D341Med (cell line): ENCODE measurements at places on chromosomes 2 and 18.

GRCh38 chr2:150620416-150620815 is 132.9 kb upstream of the RND3 start:
- DNase-seq, result no peak

GRCh38 chr18:44792456-44793061 is 111.9 kb downstream of the SETBP1 start:
- no peak for DNase-seq

DNA sequence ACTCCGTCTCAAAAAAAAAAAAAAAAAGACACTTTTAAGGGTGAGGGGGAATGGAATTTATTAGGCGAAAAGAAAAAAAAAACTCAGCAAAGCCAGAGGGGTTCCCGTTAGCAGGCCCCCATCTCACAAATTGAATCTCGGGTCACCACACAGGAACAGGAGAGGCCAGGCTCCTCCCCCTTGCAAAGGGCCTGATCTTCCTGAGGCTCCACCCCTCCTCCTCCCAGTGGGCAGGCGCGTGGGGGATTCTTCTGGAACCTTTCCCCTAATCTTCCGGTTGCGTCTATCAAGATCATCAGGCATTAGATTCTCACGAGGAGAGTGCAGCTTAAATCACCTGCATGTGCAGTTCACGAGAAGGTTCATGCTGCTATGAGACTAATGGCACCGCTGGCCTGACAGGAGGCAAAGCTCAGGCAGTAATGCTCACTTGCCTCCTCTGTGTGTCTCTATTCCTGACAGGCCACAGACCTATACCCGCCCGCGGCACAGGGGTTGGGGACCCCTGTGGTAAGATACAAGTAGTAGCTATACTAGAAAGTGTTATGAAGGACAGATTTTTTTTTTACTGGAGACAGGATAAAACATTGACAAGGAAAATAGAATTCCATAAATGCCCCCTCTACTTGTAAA is 45.8 kb downstream of the TAF4B start:
- DNase-seq, result no peak

- no peak for DNase-seq
Measured at GRCh38 chr2:166126007-166126639, 1.7 kb downstream of the SCN1A start.

DNA sequence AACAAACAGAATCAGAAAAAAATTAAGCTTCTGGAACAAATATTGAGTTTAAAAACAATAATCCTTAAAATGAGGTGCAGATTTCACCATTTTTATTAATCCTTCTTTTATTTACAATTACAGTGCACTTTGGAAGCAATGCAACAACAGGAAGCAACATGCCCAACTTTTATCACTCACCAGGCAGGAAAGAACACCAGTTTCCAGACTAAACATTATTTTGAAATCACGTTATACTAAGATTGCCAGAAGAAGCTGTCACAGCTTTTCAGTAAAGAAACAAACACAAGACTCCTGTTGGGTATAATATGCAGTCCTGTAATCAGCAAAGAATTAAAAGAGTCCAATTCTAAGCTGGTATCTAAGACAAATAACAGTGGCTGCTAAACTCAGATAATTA is 137.9 kb upstream of the ZC3H15 start:
- DNase-seq, result no peak

GRCh38 chr2:28352610-28353195 is 40.0 kb upstream of the FOSL2 start:
- no peak for DNase-seq

GRCh38 chr2:220930271-220931076 is 641.6 kb downstream of the EPHA4 start:
- DNase-seq, result no peak

DNA sequence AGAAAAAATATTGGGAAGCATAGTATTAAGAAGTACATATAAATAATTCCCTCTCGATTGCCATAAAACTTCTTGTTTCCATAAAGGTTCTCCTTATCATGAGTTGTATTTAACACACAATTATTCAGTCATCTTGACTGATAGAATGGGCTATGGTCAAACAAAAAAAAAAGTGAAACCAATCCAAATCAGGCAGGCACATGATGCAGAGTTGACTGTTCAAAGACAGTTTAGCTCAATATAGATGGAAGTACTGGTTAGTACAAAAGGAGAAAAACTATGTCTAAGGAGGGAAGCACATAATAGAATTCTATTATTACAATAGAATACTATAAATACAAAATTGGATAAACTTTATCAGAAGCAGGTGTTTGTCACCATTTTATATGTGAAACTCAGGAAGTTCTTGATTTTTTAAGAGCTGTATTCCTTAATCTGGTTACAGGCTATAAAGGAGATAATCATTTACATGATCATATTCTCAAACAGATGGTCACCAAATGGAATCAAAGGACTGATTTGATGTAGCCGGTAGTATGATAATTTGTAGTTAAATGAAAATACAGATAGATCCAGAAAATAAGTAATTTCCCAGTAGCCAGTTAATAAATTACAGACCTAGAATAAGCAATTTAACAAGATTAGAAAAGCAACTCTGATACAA is 18.2 kb upstream of the CALCRL start:
- no peak for DNase-seq

DNA sequence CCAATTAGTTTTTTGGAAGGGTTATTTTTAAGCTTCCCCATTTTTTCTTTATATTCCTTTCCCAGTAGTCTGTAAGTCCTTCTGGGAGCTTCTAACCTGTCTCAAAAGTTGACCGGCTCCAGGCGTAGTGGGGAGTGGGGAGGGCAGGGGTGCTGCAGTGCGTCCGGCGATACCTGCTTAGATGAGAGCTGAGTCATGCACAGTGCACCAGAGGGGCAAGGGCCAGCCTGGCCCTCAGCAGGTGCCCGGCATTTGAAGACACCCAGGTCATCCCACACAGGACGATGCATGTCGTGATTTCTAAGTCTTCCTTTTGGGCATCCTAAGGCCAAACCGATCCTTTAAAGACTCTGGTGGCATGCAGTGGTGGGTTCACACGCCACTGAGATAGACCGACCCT is 73.4 kb downstream of the TPO start:
- no peak for DNase-seq

DNA sequence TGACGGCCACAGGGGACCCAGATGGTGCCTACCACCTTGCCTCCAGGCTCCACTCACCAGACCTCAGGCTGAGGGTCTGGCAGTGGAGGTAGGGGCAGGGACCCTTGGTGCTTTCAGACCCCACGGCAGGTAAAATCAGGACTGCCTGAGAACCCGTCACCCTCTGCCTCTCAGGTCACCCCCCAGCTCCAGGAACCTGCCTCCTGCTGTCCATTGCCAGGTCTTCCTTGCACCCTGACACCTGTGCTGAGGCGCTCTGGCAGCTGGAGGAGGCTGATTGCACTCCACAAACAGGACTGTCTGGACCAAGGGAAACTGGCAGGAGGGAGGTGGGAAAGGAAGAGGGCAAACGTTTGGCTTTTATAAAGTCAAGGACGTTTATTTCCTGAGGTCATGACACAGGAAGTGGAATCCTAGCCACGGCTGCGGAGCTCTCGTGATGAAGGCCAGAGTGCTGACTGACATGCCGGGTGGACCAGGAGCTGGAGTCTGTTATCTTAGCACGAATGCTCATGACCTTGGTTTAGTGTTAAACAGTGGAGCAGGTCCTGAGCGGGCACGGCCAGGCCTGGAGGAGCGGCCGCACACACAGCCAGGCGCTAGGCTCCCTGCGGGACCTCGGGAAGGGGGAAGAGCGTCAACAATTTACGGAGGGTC is 40.5 kb downstream of the ANO7 start:
- no peak for DNase-seq

GRCh38 chr2:45843136-45843535 is 191.7 kb downstream of the PRKCE start:
- DNase-seq, result no peak

DNA sequence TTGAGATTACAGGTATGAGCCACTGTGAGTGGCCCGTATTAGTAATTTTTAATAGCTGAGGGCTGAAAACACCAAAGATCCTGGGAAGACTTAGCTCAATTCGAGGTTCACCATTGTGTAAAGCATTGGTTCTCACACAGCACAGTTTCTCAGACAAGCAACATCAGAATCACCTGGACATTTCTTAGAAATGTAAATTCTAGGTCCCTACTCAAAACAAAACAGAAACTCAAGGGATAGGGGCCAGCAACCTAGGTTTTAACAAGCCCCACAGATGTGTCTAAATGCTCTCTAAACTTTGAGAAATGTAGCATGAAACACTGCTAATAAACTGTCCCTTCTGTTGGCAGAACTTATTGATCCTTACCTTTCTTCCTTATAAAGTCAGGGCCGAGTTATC is 681.2 kb downstream of the RNF144A start:
- DNase-seq, result no peak

DNA sequence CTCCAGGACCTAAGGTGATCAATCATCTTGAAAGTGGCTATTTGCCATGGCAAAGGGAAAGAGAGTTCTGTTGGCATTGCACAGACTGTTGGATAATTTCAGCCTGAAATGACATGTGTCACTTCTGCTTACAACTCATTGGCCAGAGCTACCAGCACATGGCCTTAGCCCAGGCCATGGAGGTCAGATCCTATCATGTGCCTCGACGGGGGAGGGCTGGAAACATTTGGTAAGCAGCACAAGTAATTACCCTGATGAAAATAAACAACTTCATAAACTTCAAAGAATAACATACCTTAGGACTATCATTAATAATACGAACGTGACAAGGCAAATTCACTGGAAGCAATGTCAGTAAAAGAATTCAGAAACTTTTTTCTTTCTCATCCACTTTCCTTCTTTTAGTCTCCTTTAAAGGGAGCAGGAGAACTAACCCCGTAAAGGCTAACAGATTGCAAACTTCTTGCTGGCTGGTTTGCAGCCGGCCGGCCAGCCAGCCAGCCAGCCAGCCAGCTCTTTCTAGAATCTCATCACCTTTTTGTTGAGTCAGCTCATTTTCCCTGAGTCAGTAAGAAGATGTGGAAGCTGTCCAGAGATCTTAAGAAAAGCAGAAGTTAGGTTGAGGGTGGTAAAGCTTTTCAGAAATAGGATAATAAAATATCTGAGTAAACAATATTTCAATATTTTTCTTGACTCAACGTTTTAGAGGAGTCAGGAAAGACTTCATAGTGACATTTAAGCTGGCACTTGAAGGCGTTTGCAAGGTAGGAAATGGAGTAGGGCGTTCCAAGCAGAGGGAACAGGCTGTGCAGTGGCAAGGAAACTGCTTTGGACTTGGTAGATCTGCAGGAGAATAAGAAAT is 31.9 kb downstream of the CNRIP1 start:
- no peak for DNase-seq

GRCh38 chr18:63141778-63142176 is 177.8 kb downstream of the BCL2 start:
- no peak for DNase-seq

DNA sequence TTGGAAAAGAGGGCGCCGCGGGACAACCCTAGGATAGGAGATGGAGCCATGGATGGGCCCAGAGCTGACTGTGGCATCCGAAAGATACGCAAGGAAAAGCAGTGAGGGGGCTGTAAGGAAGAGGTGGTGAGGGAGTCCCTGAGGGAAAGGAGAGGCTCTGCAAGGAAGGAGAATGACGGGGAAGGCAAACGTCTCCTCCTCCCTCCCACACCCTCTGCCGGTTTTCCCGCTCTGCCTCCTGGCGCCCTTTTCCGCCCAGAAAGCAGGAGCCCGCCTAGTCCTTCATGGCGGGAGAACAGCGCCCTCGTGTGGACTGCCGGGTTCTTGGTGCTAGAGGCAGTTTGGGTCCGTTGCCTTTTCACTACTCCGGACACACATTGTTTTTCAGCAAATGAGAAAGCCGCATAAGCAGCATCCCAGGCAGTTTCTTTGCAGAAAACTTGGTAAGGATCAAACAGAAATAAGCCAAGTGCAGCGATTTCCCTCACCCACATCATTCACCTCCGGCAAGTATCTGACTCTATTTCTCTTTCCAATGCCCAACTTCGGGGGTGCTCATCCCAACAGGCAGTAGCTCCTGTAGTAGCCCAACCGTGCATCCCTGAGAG is 200.4 kb downstream of the INO80D start:
- peak; percentile 84 for DNase-seq

GRCh38 chr2:235165631-235166030 is 213.8 kb downstream of the SH3BP4 start:
- DNase-seq, result no peak

- no peak for DNase-seq
Measured at GRCh38 chr2:23706613-23707078, 220.3 kb downstream of the ATAD2B start.

- DNase-seq, result no peak
Measured at GRCh38 chr18:44533071-44533470, 147.6 kb upstream of the SETBP1 start.

DNA sequence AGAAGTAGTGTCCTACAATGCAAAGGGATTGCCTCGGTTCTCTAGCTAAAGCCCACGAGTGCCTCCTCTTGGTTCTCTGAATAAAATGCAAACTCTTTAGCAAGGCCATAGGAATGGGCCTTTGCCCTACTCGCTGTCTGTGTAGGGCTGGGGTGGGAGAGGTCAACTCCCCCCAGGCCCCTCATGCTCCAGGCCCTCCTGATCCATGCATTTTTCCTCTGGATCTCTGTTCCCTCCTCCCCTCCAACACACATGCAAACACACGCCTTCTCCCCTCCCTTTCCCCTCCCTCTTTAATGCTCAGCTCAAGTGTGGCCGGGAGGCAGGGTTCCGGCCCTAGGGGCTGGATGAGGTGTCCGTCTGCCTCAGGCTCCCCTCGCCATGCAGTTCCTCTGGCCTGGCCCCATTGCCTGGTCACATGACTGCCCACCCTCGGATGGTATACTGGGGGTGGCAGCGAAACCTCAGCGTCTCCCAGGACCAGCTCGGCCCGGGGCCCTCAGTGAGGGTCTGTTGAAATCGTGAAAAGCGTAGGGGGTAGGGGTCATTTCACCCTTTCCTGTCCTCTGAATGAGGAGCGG is 14.9 kb upstream of the KLF11 start:
- DNase-seq, result peak; percentile 17

DNA sequence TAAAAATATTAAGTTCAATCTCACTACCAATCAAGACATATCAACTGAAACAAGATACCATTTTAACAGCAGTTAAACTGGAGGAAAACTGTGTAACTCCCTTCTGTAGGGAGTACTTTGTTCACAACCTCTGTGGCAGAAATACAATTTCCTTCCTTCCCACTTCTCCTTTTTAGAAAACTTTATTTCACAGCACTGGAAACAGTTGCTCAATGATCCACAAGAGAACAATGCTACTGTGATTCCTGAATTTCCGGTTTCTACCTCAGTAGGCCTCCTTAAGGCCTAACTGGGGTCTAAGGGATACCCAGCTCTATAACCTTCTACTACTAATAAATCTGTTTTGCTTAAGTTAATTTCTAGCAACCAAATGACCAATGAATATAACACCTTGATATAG is 14.1 kb downstream of the TLK1 start:
- no peak for DNase-seq

- no peak for DNase-seq
Measured at GRCh38 chr2:42068571-42069178, 20.9 kb downstream of the PKDCC start.

DNA sequence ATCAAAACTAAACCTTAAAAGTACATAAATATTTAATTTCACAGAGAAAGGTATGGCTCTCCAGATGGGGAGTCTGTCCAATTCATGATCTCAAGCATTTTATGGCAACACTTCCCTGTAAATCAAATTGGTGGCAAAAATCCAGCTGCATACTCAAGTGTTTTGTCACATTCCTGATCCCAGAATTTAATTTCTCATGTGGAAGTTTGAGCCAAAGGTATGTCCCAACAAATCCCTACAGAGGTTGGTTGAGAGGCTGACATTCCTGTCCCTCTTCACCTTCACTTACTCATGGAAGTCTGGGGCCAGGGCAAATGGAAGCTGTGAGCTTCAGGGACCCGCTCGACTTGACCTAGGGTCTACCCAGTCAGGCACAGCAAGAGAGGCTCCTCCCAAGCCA is 17.7 kb downstream of the KLF7 start:
- no peak for DNase-seq
